ENCODE measurements at places on chromosomes 16 and 17.

- no peak for DNase-seq
Measured at GRCh38 chr17:75777296-75777922, 7.2 kb upstream of the UNK start.

DNA sequence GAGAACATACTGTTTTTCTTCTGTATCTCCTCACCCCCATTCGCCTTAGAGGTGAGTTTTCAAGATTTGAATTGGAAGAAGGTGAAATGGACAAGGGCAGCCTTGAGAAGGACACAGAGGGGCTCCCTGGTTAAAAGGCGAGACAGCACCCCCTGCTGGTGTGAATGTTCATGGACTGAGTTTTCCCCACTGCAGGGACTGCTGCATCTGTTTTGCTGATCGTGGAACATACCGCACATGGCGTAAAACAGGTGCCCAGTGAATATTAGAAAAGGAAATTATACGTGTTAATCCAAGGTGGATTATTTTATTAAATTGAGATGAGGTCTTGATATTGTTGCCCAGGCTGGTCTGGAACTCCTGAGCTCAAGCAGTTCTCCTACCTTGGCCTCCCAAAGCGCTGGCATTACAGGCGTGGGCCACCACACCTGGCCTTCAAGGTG, 54.5 kb downstream of the NDE1 start:
- peak; percentile 63 for DNase-seq

GRCh38 chr17:57451643-57452042, 195.3 kb downstream of the MSI2 start:
- no peak for DNase-seq

DNA sequence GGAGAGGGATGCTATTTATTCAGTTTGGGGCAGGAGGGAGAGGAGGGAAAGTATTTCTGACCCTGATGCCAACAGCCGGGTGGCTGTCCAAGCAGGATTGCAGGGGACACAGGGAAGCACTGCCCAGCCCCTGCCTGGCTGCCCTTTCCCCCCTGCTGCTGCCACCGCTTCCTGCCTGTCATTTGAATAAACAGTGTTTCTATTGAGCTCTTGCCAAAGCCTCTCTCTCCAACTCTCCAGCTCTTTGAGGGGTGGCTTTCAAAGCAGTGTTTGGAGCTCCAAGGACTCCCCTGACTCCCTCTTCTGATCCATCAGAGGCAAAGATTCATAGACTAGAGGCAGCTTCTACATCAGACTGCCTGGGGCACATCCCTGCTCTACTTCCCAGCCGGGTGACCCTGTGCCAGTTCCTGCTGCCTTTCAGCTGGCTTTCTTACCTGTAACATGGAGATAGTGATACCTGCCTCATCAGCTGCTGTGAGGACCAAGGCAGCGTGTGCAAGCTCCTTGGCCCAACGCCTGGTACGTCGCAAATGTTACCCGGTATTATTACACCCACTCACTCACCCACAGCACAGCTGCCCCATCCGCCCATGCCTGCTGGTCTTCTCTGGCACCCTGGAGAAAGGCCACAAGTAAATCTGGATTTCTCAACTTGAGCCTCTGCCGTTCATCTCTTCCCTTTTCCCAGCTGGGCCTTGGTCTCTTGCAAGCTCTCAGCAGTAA, 9.5 kb downstream of the PROCA1 start:
- no peak for DNase-seq

- DNase-seq: peak; percentile 14
Measured at GRCh38 chr17:5706577-5707210, 122.4 kb upstream of the NLRP1 start.

DNA sequence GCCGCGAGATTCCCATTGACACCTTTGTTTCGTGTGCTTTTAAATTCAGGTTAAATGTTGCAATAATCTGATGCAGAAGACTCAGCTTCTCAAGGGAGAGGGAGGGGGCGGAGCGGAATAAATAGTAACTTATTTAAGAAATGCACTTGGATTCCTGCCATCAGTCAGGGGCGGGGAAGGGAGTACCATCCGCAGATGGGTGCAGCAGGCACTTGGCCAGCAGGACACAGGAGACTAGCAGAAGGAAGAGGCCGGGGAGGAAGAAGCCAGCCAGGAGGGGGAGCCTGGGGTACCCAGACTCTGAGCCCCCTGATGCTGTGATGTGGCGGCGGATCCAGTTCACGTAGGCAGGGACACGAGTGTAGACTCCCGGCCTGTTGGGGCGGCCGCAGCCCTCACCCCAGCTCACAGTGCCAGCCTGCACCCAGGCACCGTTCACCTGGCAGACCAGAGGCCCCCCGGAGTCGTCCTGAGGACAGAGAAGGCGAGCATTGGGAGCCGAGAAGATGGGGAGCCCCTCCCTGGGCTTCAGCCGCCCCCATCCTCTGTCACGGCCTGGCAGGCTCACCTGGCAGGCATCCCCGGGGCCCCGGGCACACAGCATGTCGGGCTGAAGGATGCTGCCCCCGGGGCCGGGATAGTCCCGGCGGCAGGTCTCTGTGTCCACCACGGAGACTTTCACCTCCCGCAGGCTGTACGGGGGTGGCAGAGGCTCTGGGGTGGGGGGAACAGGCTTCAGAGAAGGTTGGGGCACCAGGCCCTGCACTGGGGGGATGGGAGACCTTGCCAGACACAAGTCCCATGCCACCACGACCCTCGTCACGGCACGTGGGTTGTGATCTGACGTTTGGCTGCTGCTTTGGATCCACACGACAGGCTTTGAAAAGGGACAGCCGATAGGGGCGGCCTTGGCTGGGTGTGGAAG, 3.2 kb downstream of the TPSG1 start:
- no peak for DNase-seq

DNA sequence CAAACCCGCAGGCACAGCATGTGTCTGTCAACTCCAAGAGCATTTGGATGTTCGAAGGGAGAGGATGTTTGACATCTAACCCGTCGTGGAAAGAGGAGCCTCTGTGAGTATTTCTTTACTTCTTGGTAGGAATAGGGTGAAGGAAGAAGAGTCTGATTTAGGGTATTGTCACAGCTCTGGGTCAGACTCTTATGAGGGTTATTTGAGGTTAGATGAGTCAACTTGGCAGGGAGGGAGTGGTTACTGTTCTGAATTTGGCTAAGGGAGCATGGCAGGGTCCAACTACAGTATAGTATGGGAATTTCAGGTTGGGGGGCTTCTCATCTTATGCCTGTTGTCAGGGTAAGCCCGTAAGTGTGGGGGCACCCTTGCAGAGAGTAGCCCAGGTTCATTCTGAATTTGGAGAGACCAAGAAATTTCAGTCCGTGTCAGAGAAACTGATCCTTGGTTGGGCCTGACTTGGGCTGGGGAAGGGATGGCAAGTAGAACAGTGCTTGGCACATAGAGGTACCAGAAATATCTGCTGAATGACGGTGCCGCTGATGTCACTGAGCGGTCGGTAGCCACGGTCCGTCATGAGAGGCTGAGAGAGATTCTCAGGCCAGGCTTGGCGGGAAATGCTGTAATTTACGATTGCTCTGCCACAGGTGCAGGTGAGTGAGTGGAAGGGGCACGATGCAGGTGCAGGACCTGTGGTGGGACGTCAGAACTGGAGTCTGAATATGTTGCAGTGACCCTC, 43.2 kb downstream of the MYH3 start:
- DNase-seq: no peak

DNA sequence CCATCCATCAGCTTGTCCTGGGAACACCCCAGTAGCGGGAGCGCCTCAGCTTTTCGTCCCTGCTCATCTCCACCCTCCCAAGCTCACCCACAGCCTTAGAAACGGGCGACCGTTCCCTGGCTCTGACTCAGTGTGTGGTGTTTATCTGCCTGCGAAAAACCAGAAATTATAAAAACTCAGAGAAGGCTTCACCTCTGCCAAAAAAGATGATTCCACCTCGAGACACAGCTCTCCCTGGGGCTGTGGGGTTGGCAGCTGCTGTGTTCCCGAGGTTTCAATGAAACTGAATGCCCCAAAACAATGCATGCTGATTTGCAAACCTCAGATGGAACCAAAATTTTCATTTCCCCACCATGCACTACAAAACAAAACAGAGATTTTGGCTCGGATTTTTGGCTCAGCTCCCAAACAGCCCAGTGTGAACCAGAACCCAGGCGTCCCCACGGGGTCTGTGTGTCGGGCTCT, 62.4 kb upstream of the MED9 start:
- no peak for DNase-seq

- DNase-seq: no peak
Measured at GRCh38 chr16:81708266-81709015, 70.7 kb upstream of the PLCG2 start.

DNA sequence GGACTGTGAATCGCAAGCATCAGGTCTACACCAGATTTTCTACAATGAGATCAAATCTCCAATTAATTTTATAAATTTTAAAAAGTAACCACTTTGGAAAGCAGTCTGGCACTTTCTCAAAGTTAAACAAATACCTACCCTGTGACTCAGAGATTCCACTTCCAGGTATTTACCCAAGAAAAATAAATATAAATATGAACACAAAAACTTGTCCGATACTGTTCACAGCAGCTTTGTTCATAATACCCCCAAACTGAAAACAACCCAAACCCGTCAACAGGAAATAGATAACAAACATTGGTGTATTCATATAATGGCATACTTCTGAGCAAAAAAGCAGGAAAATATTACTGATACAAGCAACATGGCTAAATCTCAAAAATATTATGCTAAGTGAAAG, 12.1 kb downstream of the ZDHHC7 start:
- DNase-seq: no peak

- DNase-seq: no peak
Measured at GRCh38 chr17:73302189-73302588, 9.6 kb downstream of the CDC42EP4 start.

DNA sequence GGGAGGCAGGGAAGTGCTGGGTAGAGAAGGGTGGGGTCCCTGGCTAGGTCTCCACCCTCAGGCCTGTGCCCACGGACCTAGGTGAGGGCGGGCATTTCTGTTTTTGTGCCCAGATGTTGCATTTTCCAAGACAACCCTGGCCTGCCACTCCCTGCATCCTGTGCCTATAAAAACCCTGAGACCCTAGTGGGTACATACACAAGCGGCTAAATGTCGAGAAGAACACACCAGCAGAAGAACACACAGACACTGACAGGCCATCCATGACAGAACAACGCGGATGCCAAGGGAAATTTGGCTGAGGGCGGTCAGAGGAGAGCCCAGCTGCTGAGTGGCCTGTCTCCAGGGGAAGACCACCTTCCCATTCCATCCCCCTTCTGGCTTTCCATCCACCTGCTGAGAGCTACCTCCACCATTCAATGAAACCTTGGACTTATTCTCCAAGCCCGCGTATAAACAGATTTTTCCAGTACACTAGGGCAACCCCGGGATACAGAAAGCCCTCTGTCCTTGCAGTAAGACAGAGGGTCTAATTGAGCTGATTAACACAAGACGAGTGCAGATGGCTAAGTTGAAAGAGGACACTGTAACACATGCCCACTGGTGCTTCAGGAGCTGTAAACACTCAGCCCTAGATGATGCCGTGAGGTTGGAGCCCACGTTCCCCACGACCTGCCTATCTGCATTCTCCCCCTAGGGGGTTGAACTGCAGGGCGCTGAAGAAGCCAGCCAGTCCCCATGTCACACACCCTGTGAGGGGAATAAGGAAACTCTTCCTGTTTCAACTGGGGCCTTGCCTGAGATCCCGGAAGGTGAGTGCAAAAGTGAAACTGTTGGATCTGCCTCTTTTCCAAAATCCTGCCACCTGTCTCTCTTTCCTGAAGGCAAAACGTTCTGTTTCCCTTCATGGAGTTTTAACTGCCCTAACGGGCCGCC, 147.2 kb upstream of the COX10 start:
- no peak for DNase-seq

DNA sequence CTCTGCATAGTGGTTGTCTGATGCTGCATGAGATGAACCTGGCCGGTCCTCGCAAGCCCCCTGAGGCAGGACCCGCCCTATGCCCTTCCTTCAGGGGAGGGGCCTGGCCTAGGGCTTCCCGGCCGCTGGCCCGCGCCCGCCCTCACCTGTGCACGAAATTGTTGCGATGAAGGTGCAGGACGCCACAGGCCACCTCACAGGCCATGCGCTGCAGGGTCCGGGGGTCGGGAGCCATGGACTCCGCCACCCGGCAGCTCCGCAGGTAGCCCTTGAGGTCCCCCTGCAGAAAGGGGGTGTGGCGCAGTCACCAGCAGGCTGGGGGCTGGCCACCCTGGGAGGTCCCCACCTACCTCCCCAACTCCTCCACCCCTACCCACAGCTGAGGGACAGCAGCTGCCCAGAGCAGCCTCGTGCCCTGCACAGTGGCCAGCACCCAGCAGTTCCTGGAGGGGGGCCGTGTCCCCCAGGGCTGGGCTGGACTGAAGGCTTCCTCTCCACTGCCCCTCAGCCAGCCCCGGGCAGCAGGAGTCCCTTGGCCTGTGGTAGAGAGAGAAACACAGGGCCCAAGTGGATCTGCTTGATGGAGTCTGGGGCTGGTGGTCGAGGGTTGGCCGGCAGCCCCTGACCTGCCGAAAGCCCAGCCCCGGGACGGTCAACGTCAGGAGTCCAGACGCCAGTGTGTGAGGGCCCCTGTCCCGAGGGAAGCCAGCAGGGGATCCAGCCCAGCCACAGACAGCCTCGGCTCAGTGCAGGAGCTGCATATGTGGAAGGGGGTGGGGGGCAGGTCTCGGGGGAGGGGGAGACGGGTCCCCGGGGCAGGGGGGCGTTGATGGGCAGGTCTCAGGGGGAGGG, 38.8 kb upstream of the PVALEF start:
- DNase-seq: no peak

DNA sequence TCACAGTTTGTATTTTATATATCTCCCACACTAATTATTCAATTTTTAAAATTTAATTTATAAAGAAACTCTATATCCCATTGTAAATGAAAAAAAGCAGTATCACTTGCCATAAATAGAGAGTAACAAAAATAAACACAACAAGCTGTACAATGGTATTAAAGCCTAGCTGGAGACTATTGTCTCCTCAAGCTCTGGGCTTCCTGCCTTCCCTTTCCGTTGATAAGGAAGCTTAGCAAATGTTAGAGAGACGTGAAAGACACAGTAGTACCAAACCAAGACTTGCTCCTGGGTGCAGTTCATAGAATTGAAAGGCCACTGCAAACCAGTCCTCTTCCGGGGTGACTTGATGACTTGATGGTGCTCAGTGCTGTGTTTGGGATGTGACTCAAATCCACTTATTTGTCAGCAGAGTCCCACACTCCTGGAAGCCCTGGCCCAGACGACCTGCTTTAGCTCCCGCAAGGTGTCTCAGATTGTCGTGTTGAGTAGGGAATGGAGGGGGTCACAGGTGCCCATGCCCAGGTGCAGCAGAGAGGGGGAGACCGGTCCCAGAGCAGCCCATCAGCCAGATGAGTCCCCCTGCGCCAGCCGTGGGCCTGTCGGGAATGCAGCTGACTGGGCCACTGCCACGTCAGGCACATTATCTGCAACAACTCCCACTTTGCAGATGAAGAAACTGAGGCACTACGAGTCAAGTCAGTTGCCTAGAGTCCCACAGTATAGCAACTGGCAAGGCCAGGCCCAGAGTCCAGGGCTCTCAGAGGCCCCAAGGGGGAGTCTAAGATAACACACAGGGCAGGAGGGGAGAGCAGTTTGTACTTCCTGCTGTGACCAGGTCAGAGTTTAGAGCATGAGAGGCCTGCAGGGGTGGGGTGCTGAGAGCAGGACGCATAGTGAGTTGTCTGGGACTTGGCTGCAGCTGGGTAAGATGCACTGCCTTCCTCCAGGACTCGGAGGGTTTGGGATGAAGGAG, 40.5 kb downstream of the PSME3IP1 start:
- no peak for DNase-seq
